SK-N-MC (cell line): ENCODE measurements at places on chromosomes 12 and 14.

- no peak for DNase-seq
These were observed 54.5 kb upstream of the VASH1 start for GRCh38 chr14:76706811-76707210.

DNA sequence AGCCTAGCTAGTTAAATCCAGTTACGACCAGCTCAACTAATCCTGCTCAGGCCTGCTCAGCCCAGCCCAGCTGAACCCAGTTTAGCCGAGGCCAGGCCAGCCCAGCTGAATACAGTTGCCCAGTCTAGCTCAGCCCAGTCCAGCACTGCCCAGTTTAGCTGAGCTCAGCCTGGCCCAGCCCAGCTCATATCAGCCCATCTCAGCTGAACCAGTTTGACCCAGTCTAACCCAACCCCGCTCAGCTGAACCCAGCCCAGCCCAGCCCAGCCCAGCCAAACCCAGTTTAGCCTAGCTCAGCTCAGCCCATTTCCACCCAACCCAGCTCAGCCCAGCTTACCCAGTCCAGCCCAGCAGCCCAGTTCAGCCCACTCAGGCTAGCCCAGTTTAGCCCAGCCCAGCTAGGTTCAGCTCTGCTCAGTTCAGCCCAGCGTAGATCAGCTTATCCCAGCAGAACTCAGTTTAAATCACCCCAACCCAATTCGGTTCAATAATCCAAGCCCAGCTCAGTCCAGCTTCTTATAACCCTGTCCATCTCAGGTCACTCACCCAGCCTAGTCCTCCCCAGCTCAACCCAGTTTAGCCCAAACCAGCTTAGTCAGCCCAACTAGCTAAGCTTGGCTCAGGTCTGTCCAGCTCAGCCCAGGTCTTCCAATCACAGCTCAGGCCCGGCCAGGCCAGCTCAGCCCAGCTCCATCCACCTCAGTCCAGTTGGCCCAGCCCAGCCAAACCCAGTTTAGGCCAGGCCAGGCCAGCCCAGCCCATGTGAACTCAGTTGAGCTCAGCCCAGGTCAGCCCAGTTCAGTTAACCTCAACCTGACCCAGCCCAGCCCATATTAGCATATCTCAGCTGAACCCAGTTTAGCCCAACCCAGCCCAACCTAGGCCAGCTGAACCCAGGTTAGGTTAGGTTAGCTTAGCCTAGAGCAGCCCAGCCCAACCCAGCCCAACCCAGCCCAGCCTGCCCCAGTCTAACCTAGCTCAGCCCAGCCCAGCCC, 76.7 kb downstream of the TMEM121 start:
- no peak for DNase-seq

DNA sequence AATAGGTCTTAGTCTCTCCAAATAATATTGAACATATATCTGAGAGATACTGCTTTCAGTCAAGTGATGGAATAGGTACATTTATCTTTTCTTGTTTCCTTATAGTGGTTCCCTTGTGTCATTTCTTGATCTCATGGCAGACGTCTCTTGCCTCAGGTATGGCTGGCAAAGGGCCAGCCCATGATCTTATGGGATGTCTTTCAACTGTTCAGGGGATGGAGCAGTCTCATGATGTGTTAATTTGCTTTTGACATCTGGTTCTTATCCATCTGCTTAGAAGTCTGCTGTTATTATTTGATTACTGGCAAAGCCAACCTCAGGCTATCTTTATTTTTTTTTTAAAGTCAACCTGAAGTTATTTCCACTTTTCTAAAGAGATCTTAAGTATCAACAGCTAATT, 262.9 kb downstream of the TMEM117 start:
- DNase-seq: no peak

- DNase-seq: no peak
These were observed 6.9 kb downstream of the LETMD1 start for GRCh38 chr12:51055060-51055459.

DNA sequence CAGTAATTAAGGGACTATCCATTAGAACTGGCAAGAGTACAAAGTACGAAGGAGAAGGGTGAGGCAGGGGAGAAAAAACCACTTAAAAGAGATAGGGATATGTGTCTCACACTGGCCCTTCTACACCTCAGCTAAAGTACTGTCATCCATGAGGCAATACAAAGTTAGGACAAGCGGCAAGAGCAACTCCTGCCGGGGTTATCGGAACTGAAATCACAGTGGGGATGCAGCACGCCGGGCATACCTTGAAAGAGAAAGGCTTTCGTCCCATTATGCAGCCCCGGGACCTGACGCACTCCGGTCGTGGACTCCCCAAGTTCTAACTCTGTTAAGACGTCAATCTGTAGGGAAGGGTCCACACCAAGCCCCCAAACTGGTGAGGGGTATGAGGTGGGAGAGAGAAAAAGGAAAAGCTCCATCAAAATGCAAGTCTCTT, 1.1 kb downstream of the NELL2 start:
- DNase-seq: no peak
